ENCODE measurements at places on chromosomes 4 and X.

- DNase-seq: no peak
Measured at GRCh38 chr4:8247047-8247930, 22.3 kb upstream of the HTRA3 start.

GRCh38 chr4:76282941-76283689 lies 23.4 kb upstream of the STBD1 start:
- no peak for DNase-seq

DNA sequence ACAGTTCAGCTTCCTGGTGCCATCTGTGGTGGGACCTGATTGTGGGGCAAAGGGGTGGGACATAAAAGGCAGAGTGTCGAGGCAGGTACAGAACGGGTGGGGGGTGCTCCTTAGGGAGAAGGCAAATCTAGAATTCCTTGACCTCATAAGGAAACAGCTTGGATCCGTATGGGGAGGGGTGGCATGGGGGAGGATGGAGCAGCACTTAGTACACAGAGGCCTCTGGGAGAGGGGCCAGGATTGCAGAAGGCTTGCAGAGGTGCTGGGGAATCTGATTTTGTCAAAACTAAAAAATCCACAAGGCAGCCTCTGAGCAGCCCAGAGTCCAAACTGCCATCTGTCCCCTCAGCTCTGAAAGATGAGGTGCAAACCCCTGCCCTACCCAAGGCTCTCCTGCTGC lies 2.3 kb upstream of the EMD start:
- no peak for DNase-seq

DNA sequence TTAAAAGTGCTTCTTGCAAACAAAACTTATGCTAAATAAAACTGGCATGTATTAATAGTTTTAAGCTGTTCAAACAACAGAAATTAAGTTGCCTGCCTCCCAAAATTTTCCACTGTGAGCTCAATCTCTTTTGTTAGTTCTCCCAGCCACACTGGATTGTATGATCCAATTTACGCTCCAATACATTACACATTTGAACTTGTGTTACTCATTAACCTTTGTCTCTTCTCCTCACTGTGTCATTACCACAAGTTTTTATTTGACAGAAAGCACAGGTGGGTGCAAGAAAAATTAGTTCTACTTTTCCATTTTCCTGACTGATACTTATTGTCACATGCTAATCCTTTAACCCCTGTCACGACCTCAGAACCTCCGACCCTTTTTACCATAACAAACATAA lies 55.5 kb downstream of the SHISA3 start:
- no peak for DNase-seq

DNA sequence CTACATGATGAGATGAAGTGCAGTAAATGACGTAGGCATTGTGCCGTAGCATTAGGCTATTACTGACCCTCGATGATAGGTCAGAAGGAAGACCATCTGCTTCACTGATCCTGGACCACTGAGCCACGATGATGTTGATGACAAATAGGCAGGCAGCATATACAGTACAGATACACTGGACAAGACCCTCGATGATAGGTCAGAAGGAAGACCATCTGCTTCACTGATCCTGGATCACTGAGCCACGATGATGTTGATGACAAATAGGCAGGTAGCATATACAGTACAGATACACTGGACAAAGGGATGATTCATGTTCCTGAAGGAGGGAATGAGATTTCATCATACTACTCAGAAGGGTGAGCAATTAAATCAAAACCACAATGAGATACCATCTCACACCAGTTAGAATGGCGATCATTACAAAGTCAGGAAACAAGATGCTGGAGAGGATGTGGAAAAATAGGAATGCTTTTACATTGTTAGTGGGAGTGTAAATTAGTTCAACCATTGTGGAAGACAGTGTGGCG lies 50.9 kb downstream of the BEND4 start:
- no peak for DNase-seq

GRCh38 chr4:165839615-165840333 lies 33.3 kb upstream of the TLL1 start:
- no peak for DNase-seq

All from stimulated activated CD4-positive, alpha-beta T cell treated with anti-CD3 and anti-CD28 coated beads, Interleukin-2, amount 100 ng/mL, for 24 hours (primary cell).